Activated naive CD4-positive, alpha-beta T cell treated with anti-CD3 and anti-CD28 coated beads for 36 hours (primary cell): ENCODE measurements at places on chromosomes 16 and 17.

DNA sequence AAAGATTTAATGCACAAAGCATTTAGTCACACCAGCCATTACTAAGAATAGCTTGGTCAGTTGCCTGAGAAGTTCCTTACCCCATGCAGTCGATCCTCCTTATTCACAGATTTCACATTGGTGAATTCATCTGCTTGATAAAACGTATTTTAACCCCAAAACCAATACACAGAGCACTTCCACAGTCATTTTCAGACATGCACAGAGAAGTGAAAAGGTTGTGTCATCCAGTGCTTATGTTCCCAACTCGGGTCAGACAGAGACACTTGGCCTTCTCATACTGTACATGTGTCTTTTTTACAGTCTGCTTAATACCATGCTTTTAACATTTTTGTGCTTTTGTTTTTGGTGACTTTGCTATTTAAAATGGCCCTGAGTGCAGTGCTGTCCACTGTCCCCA is 219.7 kb downstream of the SPECC1 start:
- no peak for DNase-seq

DNA sequence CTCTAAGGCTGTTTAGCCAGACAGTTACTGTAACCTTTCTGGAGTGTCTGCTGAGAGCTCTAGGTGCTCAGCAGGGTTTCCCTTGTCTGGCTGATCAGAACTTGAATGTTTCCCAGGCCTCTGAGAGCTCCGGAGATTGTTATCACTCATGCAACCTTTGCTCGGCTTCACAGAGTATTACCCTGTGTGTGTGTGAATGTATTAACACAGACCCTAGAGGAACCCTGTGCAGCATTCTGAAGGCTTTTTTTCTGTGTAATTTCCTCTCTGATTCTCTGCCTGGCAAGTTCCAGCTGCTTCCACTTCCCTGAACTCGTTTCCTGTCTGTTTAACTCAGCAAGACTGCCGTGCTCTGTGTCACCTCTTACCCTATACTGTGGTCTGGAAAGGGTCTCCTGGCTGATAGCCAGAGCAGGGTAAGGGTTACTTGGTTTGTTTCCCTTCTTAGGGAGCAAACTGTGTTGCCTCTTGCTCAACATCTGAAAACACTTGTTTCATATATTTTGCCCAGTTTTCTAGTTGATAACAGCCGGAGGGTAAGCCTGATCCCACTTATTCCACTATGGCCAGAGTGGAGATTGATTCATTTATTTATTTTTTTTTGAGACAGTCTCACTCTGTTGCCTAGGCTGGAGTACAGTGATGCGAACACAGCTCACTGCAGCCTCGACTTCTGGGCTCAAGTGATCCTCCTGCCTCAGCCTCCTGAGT is 21.7 kb downstream of the PRMT7 start:
- DNase-seq: peak; percentile 13

GRCh38 chr17:41893384-41893783 is 25.4 kb downstream of the ACLY start:
- DNase-seq: no peak

DNA sequence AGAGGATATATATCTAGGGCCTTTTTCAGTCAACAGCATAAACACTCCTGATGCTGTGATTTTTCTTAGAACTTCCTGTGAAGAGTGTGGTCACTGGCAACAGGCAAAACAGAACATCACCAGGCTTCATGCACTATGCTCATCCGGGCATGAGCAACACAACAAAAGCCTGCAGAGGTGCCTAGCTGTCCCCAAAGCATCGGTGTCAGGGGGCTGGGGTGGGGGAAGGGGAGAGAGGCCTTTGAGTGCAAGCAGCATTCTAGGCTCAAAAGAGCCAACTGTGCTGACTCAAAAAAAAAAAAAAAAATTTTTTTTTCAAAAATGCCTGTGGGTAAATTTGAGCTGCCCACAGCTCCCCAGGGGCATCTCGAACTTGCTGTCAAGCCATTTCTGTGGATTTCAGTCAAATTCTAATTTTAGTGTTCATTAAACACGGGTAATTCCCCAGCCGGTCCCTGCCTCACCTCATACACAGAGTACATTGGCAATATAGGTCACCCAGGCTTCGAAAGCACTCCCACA is 194.6 kb upstream of the DYNLRB2 start:
- no peak for DNase-seq

DNA sequence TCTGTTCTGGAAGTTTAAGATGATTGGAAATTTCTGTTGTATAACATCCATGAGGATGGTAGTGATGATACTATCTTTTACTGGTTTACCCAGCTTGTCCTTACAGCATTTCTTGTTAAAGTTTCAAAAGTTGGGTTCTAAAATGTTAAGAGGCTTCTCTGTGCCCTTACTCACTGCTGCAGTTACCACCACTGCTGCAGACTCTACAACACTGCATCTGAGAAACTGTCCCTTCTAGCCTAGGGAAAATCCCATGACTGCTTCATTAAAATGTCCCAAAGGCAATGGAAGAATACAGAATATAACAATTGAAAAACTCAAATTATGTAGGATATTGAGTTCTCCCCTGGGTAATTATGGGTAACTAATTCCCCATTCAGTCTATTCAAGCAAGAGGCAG is 3.8 kb upstream of the NSRP1 start:
- DNase-seq: no peak

DNA sequence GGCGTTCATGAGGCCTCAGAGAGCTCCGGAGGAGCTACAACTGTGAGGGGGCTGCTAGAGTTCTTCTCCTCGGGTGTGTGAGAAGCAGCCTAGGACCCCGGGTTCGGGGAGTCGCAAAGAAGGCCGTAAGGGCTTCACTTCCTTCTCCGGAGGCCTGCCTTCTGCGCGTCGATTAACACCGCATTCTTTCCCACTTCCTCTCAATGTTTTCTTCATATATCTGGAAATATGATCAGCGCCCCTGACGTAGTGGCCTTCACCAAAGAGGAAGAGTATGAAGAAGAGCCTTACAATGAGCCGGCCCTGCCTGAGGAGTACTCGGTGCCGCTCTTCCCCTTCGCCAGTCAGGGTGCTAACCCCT is 449 bp downstream of the SMCR8 start:
- peak; percentile 13 for DNase-seq

DNA sequence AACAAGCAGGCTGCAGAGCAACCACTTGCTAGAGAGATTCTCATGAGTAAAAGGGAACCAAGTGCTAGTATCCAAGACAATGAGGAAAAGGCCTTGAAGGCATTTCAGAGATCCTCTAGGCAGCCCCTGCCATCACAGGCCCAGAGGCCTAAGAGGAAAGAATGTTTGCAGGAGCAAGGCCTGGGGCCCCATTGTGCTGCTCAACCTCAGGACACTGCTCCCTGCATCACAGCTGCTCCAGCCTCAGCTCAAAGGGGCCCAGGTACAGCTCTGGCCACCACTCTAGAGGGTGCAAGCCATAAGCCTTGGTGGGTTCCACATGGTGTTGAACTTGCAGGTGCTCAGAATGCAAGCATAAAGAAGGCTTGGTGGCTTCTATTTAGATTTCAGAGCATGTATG is 243.0 kb upstream of the RPL38 start:
- no peak for DNase-seq

GRCh38 chr17:431494-431893 is 78.9 kb upstream of the RPH3AL start:
- no peak for DNase-seq

DNA sequence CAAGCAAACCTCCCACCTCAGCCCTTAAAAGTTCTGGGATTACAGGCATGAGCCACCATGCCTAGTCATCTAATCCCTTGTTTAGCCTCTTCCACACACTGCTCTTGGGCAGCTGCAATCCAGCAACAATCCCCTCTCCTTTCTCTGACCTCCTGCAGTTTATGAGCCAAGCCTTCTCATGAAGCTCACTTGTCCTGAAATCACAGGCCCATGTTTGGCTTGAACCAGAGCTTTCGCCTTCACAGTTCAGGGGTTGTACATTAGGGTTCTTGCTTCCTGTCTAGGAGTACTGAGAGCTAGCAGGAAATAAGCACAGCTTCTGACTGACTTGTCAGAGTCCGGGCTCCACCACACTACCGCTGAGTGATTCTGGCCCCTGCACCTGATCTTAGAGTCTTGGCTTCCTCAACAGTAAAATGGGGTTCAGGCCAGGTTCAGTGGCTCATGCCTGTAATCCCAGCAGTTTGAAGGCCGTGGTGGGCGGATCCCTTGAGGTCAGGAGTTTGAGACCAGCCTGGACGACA is 16.3 kb downstream of the ERAL1 start:
- peak; percentile 85 for DNase-seq

DNA sequence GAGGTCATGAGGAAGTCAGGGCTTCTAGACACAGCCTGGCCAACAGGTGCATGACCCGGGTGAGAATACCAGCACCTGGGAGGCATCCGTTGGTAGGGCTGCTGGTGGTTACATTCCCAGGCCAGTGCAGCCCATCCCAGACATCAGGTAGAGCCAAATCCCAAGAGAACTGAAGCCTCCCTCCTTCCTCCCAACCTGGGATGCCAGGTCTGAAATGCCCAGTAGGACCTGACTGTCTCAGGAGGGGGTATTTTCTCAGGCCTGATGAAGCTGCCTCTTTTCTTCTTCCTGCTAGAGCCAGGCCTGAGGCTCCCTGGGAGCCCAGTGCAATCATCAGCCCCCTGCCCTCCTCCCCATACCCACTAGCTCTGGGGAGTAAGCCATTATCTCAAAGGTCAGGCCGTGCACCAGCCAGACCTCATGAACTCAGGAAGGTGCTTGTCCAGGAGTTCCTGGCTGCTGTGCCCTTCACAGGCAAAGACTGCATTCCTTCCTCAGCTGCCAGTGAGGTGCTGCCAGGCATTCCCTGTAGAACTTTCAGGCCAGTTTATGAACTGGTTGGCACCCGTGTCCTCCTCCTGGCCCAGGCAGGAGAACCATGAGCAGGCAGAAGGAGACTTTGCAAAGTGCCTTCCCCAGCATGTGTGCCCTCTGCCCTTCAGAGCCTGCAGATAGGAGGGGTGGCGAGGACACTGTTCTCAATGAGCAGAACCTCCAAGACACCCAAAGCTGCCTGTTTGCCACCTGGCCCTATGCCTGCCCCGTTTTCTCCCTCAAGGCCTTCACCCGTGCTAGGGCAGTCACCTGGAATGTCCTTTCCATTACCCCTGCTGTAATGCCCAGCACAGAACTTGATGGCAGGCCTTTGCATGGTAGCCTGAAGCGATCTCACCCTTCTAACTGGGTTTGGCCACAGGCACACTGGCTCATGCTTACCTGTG is 7.6 kb downstream of the TBX2 start:
- no peak for DNase-seq
